ENCODE measurements at places on chromosomes 3 and 15. TPM values are rescaled to one million over a fixed set of nuclear protein-coding genes. Genes with fewer than 3 reads are reported as not detected.

DNA sequence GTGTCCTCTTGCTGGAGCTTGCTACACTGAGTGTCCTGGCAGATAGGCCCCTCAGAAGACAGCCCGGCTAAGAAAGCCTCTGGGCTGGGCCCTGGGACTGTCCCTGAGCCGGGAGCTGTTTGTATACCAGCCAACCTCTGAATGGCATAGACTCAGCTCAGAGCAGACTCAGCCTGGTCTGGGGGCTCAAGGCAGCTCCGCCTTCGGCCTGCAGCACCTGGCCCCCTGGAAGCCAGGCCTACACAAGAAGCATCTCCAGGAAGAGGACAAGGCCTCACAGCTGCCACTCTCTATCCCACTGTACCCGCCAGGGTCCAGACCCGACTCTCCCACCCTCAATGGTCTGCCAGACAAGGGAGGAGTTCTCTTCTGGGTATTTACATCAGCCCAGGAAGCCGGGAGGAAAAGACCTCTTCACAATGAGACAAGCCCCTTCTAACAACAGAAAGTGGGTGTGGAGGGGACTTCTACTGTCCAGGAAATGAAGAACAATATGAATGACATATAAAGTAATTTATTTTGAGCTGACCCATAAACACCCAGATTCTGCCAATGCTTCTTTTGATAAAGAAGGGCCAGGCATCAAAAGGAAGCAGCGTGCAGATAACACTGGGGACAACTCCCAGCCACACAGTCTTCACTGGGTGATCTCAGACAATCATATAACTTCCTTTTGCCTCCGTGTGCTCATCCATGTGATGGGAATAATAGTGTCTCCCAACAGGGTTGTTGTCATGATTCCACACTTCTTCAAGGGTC is 110.2 kb downstream of the TPRA1 start:
- DNase-seq: no peak

Gene DCLK3
- total RNA-seq: not detected

Gene GOLGA6L9
- 1.8 TPM for total RNA-seq

DNA sequence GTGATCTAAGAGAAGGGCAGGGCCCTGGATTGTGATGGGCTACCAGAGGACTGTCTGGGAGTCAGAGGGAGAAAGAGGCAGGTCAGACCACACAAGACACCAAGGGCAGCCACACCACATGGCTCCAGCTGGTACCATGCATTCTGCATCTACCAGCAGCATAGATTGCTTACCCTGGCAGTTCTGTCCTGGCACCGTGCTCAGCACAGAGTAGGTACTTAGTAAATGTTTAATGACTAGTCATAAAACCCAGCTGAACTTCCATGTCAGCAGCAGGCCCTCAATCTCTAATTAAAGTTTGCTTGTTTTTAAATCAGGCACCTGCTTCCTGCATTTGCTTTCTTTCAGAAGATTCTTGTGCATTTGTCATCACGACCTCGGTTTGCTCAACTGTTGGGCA is 77.3 kb upstream of the ATP2B2 start:
- DNase-seq: no peak

Measured in thoracic aorta (tissue), 2 donors.